ENCODE measurements at places on chromosomes 6 and 20. TPM values are rescaled to one million over a fixed set of nuclear protein-coding genes. Genes with fewer than 3 reads are reported as not detected.

Gene RIMS1
- 0.21 TPM for total RNA-seq

Gene ILRUN
- 120 TPM for total RNA-seq

Gene TUBB2B
- total RNA-seq = 1.4 TPM

Gene HLA-DRA
- 83.4 TPM for total RNA-seq

Gene CLPSL2
- total RNA-seq = not detected

Gene MYLK4
- 3.7 TPM for total RNA-seq

Gene SCUBE3
- 0.71 TPM for total RNA-seq

Gene PPP1R16B
- total RNA-seq = 5.5 TPM

Gene LGSN
- not detected for total RNA-seq

Gene NRN1
- total RNA-seq = 12.4 TPM

Gene C20orf204
- total RNA-seq = 0.46 TPM

Gene MUC21
- total RNA-seq = not detected

Gene CTCFL
- total RNA-seq = not detected

Gene FBXO30
- total RNA-seq = 12.7 TPM

Gene SIRPD
- not detected for total RNA-seq

Gene DDAH2
- total RNA-seq = 46.8 TPM

Gene HLA-DRB5
- 98.5 TPM for total RNA-seq

Gene MUC22
- 0.14 TPM for total RNA-seq

Gene MYMX
- 2.3 TPM for total RNA-seq

Gene IL20RA
- total RNA-seq = 2.5 TPM

Gene LY86
- total RNA-seq = 2.9 TPM

Gene ABHD16B
- total RNA-seq = not detected

Gene DZANK1
- 0.53 TPM for total RNA-seq

Gene FILIP1
- 118 TPM for total RNA-seq

Gene NKX2-4
- total RNA-seq = not detected

Gene MEI4
- total RNA-seq = 1.8 TPM

Gene TNFRSF21
- total RNA-seq = 9.1 TPM

Gene RRAGD
- total RNA-seq = 154 TPM

Gene GID8
- total RNA-seq = 20.3 TPM

Gene IBTK
- 24.2 TPM for total RNA-seq

Gene EMILIN3
- 6.3 TPM for total RNA-seq

Gene ADGRF4
- total RNA-seq = 0.09 TPM

Gene NRSN2
- total RNA-seq = 24.5 TPM

Gene NHLRC1
- 3.7 TPM for total RNA-seq

Gene PBOV1
- total RNA-seq = not detected

Gene BMP6
- total RNA-seq = 4.7 TPM

Gene KCTD20
- 25.8 TPM for total RNA-seq

Gene DEF6
- total RNA-seq = 2.9 TPM

Measured in right cardiac atrium (tissue), 5 donors.